Activated T-cell treated with anti-CD3 and anti-CD28 coated beads, Interleukin-2, amount 50 U/mL, for 72 hours (primary cell): ENCODE measurements at places on chromosomes 11 and 22.

GRCh38 chr11:45344028-45344427, 57.9 kb upstream of the SYT13 start:
- DNase-seq: no peak

- no peak for DNase-seq
Measured at GRCh38 chr11:85718991-85719807, 33.2 kb upstream of the CCDC89 start.

GRCh38 chr11:28874706-28875105, 766.5 kb downstream of the METTL15 start:
- DNase-seq: no peak

DNA sequence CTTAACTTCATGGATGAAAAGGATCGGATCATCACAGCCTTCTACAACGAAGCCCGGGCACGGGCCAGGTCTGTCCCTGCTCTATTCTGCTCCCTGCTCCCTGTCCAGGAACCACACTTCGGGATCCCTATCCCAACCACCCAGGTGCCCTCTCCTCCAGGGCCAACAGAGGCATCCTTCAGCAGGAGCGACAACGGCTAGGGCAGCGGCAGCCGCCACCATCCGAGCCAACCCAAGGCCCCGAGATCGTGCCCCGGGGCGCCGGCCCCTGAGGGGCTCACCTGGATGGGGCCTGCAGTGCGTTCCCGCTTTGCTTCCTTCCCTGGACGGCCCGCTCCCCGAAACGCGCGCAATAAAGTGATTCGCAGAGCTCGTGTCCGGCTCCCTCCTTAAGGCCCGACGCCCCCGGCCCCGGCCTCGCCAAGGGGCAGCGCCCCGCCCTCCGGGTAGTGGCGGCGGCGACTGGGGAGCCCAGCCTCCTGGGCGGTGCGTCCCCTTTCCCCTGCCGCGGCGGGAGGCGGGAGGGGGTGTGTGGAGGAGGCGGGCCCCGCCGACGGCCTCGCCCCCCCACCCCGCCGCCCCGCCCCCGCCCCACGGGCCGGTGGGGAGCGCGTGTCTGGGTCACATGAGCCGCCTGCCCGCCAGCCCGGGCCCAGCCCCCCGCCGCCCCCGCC, at the start of gene VEGFB:
VEGFB (plus strand) TSS at position 672 of the 674 bp plus-strand sequence. CDS start 250 bp downstream, outside the sequence.
- peak; percentile 81 for DNase-seq

DNA sequence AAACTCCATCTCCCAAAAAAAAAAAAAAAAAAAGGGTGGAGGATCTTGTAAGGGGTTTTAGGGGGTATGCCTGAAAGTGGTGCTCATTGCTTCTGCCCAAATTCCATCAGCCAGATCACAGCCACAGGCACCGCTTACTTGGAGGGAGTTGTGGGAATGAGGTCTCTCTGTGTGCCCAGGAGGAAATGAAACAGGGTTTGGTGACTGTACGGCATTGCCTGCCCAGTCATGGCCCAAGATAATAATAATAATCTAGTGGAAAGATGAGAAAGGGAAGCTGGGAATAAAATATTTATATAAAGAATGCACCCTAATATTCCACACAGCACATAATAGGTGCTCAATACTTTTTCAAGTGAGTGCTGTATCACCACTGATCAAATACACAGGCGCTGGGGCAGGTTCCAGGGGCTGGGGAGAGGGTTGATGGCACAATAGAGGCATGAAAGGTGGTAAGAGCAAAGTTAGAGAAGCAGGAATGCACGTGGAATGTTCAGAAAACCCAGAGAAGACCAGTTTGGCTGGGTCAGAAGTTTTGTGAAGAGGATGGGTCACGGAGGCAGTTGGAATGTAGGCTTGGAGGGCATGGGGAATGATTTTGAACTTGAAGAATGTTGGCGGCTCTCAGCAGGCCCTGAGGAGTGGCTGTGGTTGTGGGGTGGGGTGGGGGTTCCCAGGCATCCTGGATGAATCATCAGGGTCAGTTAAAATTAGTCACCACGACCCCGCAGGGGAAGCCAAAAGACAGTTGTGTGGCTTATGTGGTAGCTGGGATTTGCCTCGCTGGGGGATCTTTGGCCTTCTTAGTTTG, 12.5 kb upstream of the MB start:
- peak; percentile 86 for DNase-seq

DNA sequence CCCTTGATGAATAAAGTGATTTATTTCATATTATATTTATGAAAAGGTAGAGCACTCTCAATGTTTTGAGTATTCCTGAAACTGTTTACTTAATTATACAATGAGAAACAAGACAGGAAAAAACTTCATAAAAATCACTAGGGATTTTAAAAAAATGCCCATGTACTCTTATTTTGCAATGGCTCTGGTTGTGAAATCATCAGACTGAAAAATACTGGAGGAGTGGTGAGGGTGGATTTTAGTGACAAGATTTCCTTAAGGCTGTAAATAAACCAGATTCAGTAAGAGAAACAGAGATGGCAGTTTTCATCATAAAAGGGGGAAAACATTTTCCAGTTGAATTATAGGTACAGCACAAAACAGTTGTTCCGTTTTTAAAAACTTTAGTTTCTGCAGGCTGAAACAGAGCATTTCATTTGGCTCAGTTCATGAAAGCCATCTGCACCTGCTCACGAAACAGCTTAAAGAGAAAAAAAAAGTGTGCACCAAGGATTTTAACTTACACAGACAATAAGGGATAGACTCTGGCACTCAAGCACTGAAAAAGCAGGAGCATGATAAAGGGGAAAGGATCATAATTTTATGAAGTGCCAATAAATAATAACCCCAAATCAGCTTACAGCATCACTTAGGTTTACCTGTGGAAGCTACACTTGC, 100.7 kb downstream of the MAML2 start:
- no peak for DNase-seq

GRCh38 chr11:100991541-100991940, 138.1 kb downstream of the PGR start:
- no peak for DNase-seq

DNA sequence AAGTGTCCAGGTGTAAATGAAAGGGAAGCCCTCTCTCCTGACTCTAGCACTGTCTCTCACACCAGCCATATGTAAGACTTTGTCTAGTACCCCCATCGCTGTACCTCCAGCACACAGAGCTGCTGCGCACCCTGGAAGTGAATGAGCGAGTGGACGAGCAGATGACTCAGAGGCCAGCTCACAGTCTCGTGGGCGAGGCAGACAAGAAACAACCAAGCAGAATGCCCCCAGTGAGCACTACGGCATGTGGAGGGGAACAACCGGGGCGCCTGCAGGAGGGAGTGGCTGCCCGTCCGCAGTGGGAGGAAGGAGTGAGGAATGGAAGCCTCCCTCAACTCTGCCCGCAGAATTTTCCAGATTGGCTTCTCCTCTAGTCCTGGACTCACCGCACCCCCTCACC, 46.4 kb downstream of the MCM5 start:
- no peak for DNase-seq

DNA sequence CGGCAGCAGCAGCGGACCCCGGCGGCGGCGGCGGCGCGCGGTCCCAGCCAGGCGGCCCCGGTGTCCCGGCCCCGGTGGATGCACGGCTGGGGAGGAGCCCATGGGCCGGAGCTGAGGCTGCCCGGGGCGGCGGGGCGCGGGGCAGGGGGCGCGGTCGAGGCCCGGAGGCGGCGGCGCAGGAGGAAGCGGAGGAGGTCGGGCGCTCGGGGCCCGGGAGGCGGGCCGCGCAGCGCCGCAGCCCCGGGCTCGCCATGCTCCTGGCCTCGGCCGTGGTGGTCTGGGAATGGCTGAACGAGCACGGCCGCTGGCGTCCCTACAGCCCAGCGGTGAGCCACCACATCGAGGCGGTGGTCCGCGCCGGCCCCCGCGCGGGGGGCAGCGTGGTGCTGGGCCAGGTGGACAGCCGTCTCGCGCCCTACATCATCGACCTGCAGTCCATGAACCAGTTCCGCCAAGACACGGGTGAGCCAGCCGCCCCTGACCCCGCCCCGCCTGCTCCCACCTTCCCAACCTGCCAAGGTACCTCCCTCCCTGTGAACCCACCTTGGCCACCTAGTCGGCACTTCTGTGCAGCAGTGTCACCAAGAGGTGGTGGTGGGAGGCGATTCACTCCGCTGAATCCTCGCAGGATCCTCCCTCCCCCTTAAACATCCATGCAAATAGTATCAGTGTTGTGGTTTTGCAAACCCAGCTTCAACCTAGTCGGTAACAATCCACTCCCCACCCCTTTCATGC, 580 bp downstream of the DTX4 start:
- peak; percentile 31 for DNase-seq

DNA sequence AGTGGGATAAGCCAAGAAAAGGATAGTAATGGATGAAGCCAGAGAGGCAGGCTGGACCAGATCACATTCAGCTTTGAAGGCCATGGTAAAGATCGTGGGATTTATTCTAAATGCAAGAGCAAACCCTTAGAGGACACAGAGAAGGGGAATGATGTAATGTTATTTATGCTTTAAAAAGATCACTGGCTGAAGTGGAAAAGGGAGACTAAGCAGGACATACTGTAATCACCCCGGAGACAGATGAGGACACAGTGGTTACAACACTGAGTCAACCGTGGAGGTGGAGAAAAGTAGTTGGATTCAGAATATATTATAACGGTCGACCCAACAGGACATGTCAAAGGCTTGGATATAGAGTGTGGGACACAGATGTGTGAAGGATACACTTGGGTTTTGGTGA, 38.5 kb downstream of the CDON start:
- DNase-seq: no peak

DNA sequence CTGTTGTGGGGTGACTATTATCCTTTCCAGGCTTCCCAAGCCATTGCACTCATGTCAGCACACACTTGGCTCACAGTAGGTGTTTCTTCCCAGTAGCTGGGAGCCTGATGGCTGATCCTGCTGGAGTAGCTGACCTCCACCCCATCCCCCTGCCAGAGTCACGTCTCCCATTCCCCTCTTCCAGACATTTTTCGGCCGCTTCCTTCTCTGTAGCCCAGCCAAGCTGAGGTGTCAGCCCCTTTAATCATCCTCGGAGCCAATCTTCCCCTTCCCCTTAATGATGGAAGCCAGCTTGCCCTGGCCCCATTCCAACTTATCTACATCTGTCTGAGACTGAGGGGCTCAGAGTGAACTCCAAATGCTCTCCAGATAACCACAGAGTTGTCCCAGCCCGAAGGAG, 550.7 kb downstream of the MN1 start:
- DNase-seq: no peak

DNA sequence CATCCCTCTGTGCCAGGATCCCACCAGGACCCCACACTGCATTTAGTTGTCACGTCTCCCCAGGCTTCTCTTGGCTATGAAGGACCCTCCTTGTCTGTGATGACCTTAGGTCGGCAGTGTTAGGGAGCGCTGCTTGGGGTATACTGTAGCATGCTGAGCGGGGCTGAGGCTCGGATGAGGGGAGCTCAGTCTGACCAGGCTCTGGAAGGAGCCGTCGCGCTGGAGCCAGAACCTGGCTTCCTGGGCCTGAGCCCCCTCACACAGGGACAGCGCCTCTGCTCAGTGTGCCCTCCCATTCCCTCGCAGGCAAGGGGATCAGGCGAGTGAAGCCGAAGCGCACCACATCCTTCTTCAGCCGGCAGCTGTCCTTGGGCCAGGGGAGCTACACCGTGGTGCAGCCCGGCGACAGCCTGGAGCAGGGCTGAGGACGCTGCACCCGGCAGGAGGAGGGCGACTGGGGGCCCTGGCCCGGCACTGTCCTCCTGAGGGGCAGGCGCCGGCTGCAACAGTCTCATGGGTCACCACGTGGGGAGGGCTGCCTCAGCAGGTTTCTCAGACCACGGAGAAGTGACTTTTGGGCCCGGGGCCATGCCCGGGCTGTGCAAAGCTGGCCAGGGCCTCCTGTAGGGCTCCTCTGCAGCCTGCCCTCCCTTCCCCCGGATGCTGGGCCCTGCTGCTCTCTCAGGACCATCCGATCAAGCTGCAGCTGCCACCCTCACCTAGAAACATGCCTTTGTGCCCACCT, 11.5 kb upstream of the NEAT1 start:
- no peak for DNase-seq

DNA sequence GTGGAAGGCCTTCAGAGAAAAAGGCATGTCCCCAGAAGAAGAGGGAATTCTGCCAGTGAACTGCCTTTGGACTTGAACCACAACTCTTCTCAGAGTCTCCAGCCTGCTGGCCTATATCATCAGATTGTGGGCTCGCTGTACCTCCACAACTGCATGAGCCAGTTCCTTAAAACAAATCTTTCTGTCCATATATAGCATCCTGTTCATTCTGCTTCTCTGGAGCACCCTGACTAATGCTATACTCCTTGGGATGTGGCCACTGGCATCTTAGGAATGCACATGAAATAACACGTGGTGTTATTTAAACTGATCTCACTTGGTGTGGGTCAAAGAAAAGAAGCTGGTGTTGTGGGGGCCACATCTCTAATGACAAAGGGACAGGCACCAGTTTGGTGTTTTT, 58.3 kb upstream of the VSTM5 start:
- no peak for DNase-seq

GRCh38 chr11:125157953-125158680, 6.4 kb upstream of the PKNOX2 start:
- DNase-seq: no peak
